Activated naive CD8-positive, alpha-beta T cell treated with anti-CD3 and anti-CD28 coated beads, Interleukin-2, amount 50 U/mL, for 24 hours (primary cell): ENCODE measurements at places on chromosomes 6 and 20.

DNA sequence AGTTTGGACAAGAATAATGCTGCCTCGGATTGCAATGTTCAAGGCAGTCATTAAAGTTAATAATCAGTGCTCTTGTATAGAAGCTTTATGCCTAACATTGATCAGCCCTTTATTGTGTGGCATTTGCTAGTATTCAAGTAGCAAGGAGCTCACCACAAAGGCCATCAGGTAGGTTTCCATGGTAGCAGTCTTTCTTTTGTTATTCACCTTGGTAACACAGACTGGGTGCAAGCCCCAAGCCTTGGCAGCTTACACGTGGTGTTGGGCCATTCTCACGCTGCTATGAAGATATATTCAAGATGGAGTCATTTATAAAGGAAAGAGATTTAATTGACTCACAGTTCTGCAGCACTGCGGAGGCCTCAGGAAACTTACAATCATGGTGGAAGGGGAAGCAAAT lies 149.3 kb downstream of the ADAT2 start:
- DNase-seq, result no peak

- no peak for DNase-seq
These were observed 198.1 kb downstream of the MMUT start for GRCh38 chr6:49264909-49265308.

- no peak for DNase-seq
These were observed 243.3 kb downstream of the PREX1 start for GRCh38 chr20:48584391-48585060.

- no peak for DNase-seq
These were observed 8.6 kb upstream of the TUBB2B start for GRCh38 chr6:3236005-3236404.

DNA sequence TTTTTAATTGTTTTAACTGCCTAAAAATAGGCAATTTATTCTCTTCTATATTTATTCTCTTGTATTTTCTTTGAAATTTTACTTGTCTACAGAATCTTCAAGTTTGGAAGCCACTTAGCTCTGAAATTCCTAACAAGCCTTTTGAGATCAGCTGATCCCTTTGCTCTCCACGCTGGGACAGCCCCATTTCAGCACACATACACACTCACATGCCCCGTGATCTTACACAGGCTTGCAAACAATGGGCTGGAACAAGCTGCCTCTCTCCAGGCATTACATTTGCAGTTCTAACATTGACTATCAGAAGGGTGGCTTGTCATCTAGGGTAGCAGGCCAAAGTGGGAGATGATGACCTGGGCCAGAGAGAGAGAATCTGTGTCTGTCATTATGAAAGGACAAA lies 62.1 kb upstream of the RAB32 start:
- DNase-seq, result no peak

GRCh38 chr6:155237613-155238012 lies 26.2 kb upstream of the CLDN20 start:
- no peak for DNase-seq

- no peak for DNase-seq
These were observed 38.0 kb upstream of the HSF2 start for GRCh38 chr6:122361314-122361979.

DNA sequence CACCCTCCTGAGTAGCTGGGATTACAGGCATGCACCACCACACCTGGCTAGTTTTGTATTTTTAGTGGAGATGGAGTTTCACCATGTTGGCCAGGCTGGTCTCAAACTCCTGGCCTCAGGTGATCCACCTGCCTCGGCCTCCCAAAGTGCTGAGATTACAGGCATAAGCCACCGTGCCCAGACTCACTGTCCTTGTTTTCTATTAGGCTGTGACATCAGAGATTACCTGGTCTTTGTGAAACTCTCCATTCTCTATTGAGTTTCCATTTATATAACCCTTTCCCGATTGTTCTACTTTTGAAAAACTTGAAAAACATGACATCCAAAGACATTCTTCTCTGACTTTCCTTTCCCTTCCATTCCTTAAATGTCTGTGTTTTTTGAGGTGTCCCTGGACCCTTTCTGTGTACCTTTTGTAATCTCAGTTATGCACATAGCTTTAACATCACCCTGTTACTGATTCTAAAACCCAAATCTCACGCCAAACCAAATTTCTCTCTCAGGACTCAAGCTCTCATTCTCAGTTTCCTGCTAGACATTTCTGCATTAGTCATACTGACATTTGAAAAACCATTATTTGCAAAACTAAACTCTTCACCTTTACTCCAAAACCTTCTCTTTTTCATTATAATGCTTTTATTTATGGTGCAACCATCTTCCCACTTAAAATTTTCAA lies 137.0 kb downstream of the KHDC1L start:
- no peak for DNase-seq

DNA sequence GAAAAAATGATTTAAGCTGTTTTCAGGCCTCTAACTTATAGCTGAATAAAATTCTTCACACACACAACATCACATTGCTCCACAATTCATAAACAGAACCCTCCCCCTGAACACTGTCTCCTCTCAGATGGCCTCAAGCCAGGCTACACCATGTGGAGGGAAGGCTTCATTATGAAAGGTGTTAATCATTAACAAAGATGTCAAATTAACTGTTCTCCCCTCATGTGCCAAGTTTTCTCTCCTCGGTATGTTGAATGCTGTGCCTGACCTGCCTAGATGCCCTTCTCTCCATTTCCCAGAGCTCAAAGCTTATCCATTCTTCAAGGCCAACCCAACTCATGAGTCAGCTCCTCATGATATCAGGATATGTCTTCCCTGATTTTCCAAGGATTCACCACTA lies 210.4 kb downstream of the GMDS start:
- DNase-seq, result no peak

- DNase-seq, result no peak
These were observed 48.7 kb downstream of the PDYN start for GRCh38 chr20:1945134-1945618.

GRCh38 chr6:100664274-100665040 lies 199.7 kb upstream of the SIM1 start:
- no peak for DNase-seq

DNA sequence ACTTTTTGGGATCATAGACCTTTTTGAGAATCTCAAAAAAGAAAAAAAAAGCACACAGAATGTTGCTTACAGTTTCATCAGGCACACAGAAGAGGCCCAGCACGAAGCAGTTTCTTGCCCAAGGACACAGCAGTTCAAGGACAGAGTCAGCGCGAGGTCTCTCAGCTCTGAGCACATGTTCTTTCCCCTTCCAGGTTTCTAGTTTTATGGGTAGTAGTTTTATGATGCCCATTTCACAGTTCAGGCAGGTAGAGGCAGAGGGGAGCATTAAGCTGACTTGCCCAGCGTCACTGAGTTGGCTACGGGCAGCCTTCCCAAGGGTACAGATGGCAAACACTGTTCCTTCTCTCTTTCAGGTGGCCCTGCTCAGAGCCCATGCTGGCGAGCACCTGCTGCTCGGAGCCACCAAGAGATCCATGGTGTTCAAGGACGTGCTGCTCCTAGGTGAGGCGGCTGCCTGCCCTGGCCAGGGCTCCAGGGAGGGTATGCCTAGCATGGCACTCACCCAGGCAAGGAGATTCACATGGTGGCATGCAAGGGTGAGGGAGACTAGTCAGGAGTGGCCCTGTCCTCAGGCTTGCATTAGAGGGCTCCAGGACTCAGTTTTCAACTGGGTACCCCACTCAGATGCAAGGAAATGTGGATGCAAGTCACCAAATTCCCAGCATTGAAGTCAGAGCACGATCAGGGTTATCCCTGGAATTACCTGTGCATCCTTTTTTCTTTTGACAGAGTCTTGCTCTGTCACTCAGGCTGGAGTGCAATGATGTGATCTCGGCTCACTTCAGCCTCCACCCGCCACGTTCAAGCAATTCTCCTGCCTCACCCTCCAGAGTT lies 57.4 kb upstream of the TTPAL start:
- no peak for DNase-seq

DNA sequence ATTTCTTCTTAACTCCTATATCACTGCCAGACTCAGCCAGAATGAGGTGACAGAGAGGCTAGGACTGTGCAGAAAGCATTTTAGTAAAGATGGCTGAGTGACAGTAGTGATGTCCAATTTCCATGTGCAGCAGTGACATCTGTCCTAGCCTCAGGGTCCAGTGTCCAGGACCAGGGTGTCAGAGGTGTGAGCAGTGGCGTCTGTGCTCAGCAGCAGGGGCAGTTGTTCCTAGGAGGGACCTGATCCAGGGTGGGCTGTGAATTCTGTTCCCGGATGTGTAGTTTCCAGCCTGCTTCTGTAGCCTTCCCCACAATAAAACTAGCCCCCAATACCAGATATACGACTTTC lies 6.0 kb downstream of the HLA-B start:
- DNase-seq, result no peak

- DNase-seq, result no peak
These were observed 139.4 kb upstream of the EYA4 start for GRCh38 chr6:133101790-133102189.

DNA sequence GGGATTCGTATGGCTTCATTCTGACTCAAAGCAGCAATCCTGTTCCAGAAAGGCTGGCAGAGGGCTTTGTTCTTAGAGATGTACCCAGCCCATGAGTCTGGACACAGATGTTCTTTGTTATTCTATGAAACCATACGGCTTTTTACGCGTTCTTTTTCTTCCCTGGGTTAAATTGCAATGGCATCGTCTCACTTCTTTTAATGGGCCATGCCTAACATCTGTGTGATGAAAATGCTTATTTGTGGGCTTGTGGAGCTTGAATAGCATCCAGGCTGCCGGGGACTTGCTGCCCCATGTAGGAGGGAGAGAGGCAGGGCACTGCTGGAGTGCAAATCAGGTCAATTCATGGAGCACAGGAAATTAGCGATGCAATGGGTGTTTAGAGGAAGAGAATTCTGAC lies 19.4 kb downstream of the FAM50B start:
- no peak for DNase-seq

- no peak for DNase-seq
These were observed 498.9 kb upstream of the MANEA start for GRCh38 chr6:95078457-95078856.

GRCh38 chr6:142728910-142729481 lies 216.0 kb downstream of the HIVEP2 start:
- DNase-seq, result no peak

DNA sequence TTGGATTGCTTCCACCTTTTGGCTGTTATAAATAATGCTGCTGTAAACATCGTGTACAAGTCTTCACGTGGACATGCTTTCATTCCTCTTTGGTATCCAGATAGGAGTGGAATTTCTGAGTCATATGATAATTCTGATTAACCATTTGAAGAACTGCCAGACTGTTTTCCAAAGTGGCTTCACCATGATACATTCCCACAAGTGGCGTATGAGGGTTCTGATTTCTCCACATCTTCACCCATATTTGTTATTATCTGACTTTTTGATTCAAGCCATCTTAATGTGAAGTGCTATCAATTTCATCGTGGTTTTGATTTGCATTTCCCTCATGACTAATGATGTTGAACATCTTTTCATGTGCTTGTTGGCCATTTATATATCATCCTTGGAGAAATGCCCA lies 2.9 kb upstream of the SNRPB start:
- no peak for DNase-seq

DNA sequence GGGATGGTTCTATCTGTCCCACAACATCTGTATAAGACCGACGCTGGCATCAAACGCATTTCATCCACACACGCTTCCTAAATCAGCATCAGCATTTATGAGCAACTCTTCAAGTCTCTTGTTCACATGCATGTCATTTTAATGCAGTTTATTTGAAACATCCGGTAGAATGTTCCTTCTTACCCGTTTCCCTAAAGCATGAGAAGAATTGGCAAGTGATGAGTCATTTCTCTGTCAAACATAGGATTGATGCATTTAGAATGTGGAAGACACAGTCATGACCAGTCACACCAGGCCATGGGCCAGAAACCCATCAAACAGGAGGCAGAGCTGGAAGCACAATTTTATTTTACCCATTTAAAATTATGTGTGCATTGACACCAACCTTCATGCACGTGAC lies 122.8 kb downstream of the UST start:
- DNase-seq, result no peak

DNA sequence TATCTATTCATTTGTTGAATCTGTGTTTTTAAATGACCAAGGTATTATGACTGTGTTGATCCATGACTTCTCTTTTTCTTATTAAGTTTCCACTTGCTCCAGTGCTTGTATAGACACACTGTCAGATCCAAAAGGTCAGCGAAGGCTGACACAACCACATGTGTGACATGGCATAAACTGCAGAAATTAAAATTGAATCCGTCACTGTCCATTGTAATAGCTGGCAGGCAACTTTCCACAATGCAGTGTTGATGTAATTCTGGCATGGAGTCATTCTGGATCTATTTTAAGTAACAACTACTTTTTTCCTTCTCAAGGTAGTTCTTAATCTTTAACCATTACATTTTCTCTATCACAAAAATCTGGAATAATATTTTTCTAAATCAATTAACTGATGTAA lies 145.3 kb downstream of the AIG1 start:
- DNase-seq, result no peak

- no peak for DNase-seq
These were observed 38.8 kb downstream of the SNX9 start for GRCh38 chr6:157861814-157862213.

GRCh38 chr6:25774120-25774715 lies 19.7 kb downstream of the SLC17A4 start:
- DNase-seq, result no peak

- DNase-seq, result no peak
These were observed 66.3 kb upstream of the DST start for GRCh38 chr6:56708810-56709597.

- no peak for DNase-seq
These were observed 606.0 kb upstream of the BTBD3 start for GRCh38 chr20:11311659-11312224.

DNA sequence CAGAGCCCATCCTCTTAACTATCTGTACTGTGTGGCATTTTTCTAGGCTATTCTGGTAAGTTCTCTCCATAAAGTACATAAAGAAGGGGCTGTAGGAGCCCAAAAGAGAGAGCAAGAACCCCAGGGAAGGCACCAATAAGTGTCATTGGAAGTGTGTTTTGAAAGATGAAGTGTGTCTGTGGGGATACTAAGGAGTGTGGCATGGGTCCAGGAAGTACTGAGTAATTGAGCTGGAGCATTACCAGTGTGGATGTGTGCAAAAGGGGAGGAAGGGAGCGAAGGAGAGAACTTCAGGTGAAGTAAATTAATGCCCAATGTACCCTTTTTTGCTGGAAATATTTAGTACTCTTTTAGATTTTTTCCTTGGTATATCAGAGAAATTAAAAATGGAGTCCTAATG lies 63.9 kb downstream of the KCNS1 start:
- DNase-seq, result no peak

GRCh38 chr6:137224799-137225198 lies 5.6 kb upstream of the IFNGR1 start:
- no peak for DNase-seq

DNA sequence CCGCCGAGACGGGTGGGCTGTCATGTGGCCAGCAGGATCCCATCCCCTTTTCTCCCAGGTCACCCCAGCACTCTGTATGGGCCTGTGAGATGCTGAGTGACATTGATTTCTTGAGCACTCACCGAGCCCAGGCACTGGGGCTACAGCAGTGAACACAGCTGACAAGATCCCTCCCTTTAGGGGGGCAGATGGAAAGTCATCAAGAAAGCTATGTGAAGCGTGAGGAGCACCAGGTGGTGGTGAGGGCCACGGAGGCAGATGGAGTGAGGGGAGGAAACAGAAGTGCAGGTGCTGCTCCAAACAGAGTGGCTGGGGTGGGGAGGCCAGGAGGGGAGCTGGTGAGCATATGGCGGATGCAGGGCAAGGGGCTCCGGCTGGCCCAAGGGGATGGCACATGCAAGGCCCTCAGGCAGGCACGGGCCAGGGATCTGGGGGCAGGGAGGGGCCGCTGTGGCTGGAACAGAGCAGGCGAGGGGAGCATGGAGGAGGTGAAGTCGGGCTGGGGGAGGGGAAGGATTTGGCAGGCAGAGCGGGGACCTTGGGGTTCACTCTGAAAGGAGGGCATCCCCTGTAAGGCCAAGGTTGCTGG lies 184.0 kb downstream of the BMP7 start:
- DNase-seq, result no peak

- DNase-seq, result no peak
These were observed 320.9 kb upstream of the SASH1 start for GRCh38 chr6:148021699-148022098.
